Body of pancreas (tissue), 4 donors: ENCODE measurements at places on chromosomes 2 and 18.

DNA sequence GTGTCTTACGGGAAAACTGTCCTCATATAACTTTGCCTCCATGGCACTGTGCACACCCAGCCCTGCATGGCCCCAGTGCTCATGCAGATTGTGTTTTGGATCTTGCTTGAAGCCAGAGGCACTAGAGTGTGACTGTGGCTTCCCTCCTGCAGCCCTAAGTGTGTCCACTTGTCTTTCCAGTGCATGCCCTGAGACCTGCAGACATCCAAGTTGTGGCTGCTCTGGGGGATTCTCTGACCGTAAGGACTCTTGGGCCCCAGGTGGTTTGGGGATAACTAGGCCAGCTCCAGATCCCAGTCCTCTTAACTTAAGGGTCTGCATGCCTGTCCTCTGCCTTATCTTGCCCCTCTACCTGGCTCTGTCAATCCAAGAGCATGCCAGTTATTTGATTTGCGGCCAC lies 96.6 kb downstream of the PLB1 start:
- DNase-seq = no peak

- DNase-seq = no peak
Observed at GRCh38 chr2:140593132-140593531, 1537.7 kb downstream of the LRP1B start.

- DNase-seq = no peak
Observed at GRCh38 chr2:233691443-233692433, 952 bp upstream of the UGT1A6 start.

DNA sequence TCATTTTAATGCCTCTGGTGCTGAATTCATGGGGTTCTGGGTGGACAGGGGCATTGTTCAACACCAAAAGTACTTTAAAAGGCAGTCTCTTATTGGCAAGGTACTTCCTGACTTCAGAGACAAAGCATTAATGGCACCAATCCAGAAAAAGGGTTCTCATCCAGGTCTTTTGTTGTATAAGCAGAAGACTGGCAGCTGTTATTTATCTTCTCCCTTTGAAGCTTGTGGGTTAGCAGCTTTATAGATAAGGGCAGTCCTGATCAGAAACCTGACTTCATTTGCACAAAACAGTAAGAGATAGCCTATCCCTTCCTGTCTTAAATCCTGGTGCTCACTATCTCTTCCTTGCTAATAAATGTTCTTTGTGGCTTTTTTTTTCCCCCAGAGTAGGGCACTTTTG lies 68.8 kb downstream of the VPS54 start:
- DNase-seq = no peak

GRCh38 chr18:41828137-41828536 lies 126.9 kb upstream of the PIK3C3 start:
- DNase-seq = no peak

DNA sequence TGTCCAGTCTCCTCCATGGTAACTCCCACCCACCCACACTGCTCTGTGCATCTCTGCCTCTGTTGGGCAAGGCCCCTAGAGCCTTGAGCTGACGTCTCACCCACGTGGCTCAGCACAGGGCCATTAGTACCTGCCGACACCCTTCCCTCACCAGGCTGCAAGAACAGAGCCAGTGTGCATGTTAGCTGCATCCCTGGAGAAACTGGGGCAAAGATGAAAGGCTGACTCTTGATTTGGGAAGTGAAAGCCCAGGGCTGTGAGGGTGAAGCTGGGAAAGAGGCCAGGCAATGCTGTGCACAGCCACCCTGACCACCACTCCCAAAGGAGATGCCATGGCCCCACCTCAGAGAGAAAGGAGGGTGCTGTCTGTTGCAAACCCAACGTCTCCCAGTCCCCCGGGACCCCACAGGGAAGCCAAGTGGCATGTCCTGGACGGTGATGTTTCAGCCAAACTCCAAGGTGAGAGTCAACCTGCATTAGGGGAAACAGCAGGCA lies 20.0 kb upstream of the HPCAL1 start:
- no peak for DNase-seq

- DNase-seq = no peak
Observed at GRCh38 chr2:23449413-23449812, 64.4 kb downstream of the KLHL29 start.

- no peak for DNase-seq
Observed at GRCh38 chr2:5352286-5352685, 339.9 kb upstream of the SOX11 start.

DNA sequence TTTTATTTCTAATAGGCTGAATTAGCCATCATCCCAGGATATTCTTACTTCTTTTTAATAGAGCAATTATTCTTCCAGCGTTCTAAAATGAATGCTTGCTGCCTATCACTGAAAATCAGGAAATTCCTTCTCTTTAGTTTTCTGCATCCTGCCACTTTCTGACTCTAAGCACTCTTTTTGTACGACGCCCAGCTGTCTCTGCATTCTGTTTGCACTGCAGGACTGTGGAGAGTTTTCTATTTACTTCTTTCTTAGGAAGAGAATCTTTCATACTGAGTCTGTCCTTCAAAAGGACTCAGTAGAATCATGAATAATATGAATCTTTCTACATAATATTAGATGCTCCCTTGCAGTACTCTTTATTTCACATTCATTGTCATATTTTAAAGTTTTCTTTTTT lies 360.4 kb upstream of the DSEL start:
- DNase-seq = no peak

DNA sequence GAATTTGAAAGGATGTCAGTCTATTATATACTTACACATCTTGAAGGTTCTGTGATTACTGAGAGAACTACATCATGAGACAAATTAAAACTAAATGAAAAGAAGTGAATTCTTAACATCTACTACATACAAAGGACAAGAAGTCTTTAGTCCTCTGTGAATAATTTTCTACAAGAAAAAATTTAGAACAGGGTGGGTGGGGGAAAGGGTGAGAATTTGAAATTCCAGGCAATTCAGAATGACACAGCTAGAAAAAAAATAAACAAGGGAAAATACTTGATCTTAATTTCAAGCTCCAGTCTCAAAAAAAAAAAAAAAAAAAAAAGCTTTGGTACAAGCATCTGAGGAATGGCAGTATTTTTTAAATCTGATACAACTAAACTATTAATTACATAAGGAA lies 15.5 kb downstream of the CUL3 start:
- DNase-seq = no peak

DNA sequence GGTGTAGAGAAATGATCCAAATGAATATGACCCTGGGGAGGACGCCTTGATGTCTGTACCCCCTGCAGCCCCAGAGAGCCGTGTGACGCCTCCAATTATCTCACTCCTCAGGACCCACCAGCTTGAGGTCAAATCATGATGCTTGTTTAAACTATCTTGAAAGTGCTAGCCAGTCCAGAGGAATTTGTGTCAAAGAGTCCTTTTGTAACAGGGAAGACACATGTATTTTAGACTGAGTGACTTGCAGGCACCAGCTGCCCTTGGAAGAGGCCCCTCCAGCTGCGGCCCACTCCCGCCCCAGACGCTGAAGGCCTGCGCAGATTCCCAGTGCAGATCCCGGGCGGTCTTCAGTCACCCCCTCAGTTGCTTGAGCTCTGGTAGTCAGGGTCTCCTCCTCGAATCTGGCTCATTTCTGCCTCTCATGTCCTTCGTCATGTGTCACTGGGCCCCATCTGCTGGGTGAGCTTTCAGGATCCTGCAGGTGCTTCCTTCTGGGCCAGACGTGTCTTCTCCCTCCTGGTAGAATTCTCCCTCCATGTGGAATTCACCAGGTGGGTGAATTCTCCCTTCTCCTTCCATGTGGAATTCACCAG lies 77.4 kb downstream of the RNF144A start:
- no peak for DNase-seq

- DNase-seq = no peak
Observed at GRCh38 chr2:196977507-196977906, 51.0 kb upstream of the PGAP1 start.

DNA sequence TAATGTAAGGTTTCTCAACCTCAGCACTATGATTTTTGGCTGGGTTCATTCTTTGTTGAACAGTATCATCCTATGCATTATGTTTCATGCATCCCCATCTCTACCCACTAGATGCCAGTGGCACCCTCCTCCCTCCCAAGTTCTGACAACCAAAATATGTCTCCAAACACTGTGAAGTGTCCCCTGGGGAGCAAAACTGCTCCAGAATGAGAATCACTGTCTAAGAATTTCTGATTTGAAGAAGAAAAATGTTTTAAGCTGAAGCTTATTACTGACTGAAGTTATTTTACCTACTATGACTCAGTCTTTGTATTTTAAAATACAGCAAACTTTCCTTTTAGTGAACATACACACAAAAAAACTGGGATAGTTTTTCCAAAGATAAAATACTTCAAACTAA lies 3.4 kb downstream of the THADA start:
- no peak for DNase-seq

- no peak for DNase-seq
Observed at GRCh38 chr2:102888514-102888913, 126.7 kb downstream of the TMEM182 start.

DNA sequence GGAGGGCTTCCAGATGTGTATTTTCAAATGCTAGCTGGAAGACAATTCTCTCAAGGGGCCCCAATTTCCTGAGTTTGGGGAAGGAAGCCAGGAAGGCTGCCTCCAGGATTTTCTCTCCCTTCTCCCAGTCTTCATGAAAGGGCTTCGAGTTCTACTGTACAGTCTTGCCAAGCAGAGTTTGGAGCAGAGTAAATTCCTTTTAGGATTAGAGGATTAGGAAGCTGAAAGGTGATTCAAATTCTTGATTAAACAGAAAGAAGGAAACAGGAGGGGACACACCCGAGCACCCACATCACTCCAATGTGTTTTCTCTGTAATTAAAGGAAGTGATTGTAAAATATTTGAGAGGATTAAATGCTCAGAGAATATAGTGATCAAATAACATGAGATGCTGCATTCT lies 217.8 kb downstream of the SETBP1 start:
- no peak for DNase-seq

DNA sequence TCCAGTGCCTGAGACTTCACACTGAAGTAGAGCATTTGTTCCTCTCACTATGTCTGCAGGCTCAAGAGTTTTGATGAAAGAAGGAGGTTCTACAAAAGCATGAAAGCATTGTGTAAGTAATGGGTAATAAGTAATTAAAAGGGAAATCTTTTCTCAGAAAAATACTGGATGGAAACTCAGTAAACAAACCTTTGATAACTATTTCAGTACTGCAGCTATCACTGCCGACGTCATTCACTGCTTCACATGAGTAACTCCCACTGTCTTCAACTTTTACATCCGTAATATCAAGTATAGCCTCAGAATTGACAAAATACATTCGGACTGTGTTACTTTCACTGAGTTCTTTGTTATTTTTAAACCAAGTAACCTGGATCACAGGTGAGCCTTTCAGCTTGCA lies 72.7 kb downstream of the TTN start:
- DNase-seq = no peak

DNA sequence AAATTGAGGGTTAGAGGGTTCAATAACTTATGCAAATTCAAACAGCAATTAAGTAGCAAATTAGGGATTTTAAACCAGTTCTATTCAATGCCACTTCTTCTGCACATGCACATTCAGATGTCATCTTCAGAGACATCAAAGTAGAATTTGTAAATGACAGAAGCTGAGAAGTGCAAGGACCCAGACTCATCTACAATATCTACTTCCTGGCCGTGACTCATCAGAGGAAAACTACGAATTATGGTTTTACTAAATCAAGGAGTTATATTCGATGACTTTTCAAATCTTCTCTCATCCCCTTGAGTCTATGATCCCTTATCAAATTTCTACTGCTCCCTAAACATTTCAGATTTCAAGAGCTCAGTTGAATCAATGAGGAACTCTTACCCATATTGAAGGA lies 20.0 kb upstream of the STAT4 start:
- no peak for DNase-seq

GRCh38 chr2:187124529-187124928 lies 275.6 kb upstream of the ZSWIM2 start:
- no peak for DNase-seq

GRCh38 chr18:10928011-10928771 lies 221.2 kb downstream of the PIEZO2 start:
- DNase-seq = no peak

GRCh38 chr2:175627405-175627804 lies 374.7 kb downstream of the LNPK start:
- DNase-seq = no peak

DNA sequence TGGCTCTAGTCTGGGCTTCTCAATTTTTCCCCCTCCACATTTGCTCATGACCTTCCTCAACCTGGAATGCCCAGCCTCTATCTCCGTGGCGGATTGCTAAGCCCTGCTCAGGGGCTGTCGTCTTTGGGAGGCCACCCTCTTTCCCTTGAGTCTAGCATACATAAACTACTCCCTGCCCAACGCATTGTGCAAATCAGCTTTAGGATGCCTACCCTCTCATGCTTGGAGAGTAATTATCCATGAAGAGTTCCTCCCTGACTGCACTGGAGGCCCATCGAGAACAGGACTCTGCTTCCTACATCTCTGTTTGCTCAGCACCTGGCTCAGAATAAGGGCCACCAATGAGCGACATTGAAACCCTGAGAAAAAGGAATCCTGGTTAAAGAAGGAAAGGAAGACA lies 53.7 kb upstream of the NPAS2 start:
- no peak for DNase-seq

GRCh38 chr18:54390838-54391237 lies 33.1 kb downstream of the C18orf54 start:
- DNase-seq = no peak

GRCh38 chr2:729376-729861 lies 52.2 kb upstream of the TMEM18 start:
- DNase-seq = no peak

- DNase-seq = no peak
Observed at GRCh38 chr2:219116776-219117646, 43.6 kb downstream of the NHEJ1 start.
